ENCODE measurements at places on chromosomes 1 and 21. TPM values are rescaled to one million over a fixed set of nuclear protein-coding genes. Genes with fewer than 3 reads are reported as not detected.

CAP1 gene
- total RNA-seq: 483 TPM

TMCO4 gene
- 13.9 TPM for total RNA-seq

KRTAP10-5 gene
- not detected for total RNA-seq

BRINP3 gene
- not detected for total RNA-seq

DNA sequence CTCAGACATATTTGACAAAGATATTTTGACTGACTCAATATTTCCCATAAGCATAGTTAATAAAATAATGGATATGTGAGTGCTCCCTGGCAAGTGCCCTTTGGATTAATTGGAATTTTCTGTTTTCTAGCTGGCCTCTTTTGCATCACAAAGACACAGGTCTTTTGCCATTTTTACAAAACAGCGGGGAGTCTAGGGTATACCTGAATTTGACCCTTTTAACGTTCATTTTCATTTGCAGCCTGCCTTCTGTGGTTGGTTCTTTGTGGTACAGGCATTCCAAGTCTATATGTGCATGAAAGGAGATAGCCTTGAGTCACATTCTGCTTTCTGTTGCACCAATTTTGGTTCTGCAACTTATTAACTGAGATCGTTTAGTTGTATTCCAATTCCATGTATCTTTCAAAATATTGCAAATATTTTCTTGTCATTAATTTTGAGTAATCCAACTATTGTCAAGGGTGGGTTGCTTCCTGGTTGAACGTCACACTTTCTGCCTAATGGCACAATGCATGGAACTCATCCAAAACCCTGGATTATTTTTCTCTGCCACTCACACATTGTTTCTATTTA lies 171.7 kb downstream of the CRB1 start:
- DNase-seq: no peak

GRCh38 chr1:218953386-218953785 lies 220.3 kb upstream of the LYPLAL1 start:
- DNase-seq: no peak

DNA sequence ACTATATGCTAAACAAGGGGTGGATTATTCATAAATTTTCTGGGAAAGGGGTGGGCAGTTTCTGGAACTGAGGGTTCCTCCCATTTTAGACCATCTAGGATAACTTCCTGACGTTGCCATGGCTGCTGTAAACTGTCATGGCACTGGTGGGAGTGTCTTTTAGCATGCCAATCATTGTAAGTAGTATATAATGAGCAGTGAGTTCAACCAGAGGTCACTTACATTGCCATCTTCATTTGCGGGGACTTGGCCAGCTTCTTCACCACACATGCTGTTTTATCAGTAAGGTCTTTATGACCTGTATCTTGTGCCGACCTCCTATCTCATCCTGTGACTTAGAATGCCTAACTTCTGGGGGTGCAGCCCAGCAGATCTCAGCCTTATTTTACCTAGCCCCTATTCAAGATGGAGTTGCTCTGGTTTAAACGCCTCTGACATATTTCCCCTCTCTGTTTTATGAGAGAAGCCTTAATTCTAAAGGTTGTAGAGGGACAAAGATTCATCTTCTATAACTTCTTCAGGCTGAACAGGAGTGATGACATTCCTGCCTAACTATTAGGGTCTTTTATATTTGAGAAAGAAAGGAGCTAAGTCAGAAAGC lies 60.4 kb downstream of the DIP2A start:
- DNase-seq: no peak

- no peak for DNase-seq
These were observed 273.4 kb upstream of the CACYBP start for GRCh38 chr1:174726167-174726879.

DNA sequence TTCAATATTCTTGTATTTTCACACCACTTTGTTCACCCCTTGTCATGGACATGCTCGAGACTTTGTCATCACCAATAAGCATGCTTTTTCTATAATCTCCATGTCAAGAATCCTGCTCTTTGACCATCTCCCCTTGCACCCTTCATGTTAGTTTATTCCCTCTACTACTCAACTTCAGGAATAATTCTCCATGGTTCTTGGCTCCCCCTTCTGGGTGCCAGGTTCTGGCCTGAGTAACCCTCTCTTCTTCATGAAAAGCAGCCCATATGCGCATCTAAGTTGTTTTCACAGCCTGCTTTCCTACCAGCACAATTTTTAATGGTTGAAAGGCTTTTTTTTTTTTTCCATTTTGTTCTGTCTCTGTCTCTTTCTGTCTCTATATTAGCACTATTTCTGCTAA lies 160.7 kb downstream of the LEPR start:
- DNase-seq: no peak

GRCh38 chr1:42838482-42839190 lies 7.8 kb upstream of the ZNF691 start:
- DNase-seq: no peak

DNA sequence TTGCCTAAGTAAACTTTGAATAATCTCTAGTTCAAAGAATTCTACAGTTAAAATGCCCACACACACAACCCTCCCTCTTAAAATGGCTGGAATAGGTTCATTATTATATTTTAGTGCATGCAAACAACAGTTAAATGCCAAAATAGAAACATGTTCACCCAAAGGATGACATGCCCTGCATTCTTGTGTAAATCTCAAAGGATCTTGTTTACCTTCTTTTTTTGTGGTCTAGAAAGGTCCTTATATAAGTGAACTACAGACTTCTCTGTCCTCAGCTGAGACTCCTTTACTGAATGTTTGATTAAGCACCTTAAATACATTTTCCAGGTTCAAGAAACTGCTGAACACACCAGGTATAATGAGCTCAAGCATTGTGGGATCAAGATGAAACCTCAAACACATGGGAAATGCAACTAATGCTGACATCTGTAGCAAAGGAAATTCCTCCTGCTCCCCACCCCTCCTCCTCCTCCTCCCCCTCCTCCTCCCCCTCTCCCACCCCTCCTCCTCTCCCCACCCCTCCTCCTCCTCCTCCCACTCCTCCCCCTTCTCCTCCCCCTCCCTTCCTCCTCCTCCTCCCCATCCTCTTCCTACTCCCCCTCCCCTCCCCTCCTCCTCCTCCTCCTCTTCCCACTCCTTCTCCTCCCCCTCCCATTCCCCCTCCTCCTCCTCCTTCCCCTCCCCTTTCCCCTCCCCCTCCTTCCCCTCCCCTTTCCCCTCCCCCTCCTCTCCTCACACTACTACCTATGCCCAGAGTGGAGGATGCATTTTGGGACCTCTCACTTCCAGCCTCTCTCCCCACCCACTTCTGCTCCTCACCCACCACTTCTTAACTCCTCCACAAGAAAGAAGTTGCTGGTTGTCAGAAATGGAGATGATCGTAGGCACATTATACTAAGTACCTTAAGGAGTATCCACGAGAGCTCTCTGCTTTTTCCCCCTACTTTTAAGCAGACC lies 233.9 kb downstream of the MRPL39 start:
- DNase-seq: no peak

GRCh38 chr1:170663404-170664092 lies 383 bp upstream of the PRRX1 start:
- no peak for DNase-seq

GRCh38 chr1:53622531-53622930 lies 116.4 kb downstream of the GLIS1 start:
- no peak for DNase-seq

All from activated naive CD8-positive, alpha-beta T cell treated with anti-CD3 and anti-CD28 coated beads for 36 hours (primary cell).